ENCODE measurements at places on chromosomes 3 and 15.

DNA sequence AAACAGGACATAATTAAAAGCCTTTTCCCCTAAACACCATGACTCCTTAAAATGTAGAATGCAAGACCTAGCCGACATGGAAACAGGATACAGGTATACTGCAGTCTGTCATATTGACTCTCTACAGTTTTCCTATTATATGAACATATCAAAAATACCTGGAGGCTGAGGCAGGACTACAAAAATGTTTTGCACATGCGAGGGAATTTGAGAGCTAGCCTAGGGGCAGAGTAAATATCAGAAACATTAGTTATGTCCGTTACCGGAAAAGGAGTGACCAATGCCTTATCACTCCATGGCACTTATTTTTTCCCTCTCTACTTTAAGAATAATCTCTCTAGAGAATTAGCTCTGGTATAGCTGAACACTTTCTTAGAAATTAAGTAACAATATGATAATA lies 732.3 kb downstream of the TUSC7 start:
- DNase-seq: no peak

DNA sequence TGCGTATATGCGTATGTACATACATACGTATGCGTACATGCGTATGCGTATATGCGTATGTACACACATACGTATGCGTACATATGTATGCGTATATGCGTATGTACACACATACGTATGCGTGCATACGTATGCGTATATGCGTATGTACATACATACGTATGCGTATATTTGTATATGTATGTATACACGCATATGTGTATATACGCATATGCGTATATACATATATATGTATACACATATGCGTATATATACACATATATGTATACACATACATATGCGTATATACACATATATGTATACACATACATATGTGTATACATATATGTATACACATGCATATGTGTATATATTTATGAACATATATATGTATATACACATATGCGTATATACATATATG lies 12.1 kb downstream of the MCTP2 start:
- DNase-seq: no peak

DNA sequence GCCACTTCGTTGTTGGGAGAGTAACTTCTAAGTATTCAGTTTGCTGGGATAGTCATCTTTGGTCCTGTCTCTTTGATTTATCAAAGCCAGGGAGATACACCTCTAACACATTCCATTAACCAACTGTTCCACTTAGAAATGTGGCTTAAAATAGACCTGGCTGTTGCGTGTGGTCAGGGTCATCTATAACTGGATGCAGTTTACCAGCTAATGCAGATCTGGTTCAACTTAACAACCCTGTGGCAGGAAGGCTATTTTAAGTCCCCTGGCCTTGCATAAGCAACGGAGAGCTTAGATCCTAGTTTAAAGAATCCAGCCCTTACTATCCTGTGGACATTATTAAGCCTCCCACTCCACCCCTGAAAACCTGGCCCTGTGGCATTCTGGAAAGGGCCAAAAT lies 28.1 kb upstream of the CAPN3 start:
- no peak for DNase-seq

DNA sequence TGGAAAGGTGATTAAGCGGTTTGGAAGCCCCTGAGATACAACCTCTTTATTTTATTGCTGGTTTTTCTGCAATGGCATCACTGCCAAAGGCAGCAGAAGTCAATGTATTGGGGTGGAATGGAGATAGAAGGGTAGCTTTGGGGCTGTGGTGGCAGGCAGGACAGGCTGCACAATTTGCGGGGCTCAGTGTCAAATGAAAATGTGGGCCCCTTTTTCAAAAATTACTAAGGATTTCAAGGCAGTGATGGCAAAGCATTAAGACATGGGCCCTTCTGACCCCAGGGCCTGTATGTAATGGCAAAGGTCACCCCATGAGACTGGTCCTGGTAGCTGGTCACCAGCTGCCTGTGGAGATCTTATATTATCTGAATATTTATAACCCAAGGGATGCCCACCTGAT lies 29.3 kb upstream of the GALNT15 start:
- no peak for DNase-seq

DNA sequence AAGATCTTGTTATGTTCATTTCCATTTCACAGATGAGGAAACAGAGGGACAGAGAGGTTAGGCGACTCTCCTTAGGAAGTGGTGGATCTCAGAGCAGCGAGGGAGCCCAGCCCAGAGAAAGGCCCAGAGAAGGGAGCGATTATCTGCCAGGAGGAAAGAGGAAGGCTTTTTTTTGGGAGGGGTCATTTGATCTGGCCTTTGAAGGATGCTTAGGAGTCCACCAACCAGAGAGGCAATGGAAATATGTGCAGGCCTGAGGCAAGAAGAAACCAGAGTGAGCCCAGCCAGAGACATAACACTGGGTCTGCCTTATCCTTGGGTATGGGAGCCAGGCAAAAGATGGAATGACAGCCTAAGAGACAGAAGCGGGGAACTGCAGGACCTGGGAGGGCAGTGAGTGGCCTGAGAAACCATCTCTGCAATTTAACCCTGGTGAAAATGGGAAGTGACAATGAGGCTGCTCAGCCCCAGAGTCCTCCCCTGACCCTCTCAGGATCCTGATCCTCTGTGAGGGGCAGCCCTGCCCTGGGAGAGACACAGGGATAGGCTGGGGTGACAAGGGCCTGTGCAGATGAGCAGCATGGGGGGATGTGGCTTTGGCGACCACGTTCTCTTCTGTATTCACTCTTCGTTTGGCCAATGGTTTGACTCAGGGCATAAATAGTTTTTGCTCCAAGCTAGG lies 163.2 kb downstream of the WNT7A start:
- DNase-seq: no peak

DNA sequence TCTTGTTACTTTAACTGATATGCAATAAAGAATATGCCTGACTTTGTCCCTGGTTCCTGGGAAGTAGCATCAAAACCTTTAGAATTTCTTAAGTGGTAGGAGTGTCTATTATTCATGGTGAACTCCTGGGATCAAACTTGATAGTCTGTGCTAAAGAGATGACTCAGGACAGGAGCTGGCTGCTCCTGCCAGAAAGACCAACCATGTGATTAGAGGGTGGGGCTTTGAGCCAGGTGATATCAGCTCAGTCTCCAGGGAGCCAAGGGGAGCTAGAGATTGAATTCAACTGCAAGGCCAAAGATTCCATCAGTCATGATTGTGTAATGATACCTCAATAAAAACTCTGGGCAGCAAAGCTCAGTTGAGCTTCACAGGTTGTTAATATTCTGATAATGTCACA lies 20.6 kb upstream of the TMC3 start:
- no peak for DNase-seq

DNA sequence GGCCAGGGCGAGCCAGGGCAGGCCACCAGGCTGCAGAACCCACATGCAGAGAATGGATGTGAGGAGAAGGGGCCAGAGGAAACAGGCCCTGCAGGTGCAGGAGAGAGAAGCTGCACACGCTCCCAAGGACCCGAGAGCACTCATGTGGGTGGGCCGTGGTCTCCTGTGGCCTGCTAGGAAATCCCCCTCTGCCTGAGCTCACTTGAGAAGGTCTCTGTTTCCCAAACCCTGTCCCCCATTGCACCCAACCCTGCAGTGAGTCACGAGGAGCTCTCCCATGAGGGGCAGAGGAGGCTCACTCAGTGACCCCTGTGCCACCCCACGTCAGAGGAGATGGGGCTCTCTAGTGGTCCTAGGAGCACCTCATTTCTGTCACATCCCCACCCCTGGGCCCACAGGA lies 111.1 kb downstream of the KLF13 start:
- DNase-seq: no peak

DNA sequence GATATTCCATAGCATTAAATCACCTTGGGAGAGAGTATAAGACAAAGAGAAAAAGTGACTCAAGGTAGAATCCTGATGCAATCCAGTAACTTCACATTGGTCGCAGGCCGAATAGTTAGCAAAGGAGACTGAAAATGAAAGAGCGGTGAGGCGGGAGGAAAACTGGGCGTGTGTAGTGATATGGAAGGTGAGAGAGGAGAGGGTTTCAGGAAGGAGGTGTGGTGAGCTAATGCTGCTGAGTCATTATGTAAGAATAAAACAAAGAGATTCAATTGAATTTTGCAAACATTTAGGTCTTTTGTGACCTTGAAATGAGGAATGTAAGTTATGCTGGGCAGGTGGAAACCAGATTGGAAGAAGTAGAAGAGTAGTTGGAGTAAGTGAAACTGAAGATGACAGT lies 235.3 kb downstream of the C3orf38 start:
- DNase-seq: no peak

GRCh38 chr15:92663250-92663951 lies 7.8 kb upstream of the FAM174B start:
- no peak for DNase-seq

GRCh38 chr3:43309372-43310305 lies 23.3 kb downstream of the SNRK start:
- DNase-seq: no peak

DNA sequence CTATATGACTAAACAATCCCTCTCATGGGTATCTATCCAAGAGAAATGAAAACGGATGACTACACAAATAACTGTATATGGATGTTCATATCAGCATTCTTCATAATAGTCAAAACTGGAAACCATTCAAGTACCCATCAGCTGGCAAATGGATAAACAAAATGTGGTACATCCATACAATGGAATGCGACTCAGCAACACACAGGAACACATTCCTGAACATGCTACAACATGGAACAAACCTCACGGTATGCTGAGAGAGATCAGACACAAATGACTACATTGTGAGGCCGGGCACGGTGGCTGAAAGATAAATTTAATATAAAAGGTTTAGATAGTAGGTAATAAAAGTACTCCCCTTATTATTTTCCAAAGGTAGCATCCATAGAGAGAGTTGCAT lies 42.6 kb downstream of the CCR4 start:
- DNase-seq: no peak

DNA sequence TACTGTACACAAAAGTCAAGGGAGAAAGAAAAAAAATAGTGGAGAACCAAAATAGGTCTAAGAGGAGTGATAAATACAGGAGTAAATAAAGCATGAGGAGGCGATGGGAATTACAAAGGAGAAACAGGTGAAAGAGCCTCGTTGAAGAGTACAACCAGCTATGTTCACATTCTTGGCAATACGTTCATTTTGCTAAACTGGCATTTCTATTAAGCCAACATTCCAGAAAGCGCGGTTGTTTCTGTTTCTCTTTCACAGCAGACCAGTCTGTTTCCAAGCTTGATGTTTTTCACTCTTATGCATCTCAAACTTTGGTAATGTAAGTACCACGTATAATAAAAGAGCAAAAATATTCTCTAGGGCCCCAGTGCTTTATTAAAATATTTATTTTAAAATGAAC lies 74.5 kb downstream of the NSUN3 start:
- no peak for DNase-seq

- DNase-seq: no peak
Observed at GRCh38 chr3:16307832-16308531, 43.0 kb downstream of the OXNAD1 start.

GRCh38 chr3:73029321-73029796 lies 32.1 kb upstream of the EBLN2 start:
- no peak for DNase-seq

- DNase-seq: no peak
Observed at GRCh38 chr15:63109920-63110319, 11.7 kb upstream of the LACTB start.

DNA sequence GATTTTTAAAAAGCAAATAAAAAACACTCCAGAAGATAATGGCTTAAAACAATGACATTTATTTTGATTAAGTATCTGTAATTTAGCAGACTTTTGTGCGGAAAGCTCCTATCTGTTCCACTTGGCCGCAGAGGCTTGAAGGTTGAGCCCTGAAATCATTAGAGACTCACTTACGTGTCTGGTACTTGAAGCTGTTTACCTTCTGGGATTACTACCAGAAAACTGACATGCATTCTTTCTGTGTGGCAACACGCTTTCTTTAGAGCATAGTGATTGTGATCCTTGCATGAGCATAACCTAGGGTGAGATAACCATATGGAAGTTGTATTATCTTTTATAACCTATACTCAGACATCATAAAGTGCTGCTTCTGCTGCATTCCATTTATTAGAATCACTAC lies 298.5 kb downstream of the SI start:
- DNase-seq: no peak

DNA sequence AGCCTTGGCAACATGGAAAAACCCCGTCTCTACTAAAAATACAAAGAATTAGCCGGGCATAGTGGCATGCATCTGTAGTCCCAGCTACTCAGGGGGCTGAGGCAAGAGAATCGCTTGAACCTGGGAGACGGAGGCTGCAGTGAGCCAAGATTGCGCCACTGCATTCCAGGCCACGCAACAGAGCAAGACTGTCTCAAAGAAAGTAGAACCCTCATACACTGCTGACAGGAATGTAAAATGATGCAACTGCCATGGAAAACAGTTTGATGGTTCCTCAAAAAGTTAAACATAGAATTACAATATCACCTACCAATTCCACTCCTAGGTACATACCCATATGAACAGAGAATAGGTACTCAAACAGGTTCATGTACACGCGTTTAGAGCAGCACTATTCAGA lies 158.9 kb downstream of the TBC1D5 start:
- DNase-seq: no peak

GRCh38 chr3:51929420-51930003 lies 12.2 kb downstream of the RRP9 start:
- peak; percentile 53 for DNase-seq

DNA sequence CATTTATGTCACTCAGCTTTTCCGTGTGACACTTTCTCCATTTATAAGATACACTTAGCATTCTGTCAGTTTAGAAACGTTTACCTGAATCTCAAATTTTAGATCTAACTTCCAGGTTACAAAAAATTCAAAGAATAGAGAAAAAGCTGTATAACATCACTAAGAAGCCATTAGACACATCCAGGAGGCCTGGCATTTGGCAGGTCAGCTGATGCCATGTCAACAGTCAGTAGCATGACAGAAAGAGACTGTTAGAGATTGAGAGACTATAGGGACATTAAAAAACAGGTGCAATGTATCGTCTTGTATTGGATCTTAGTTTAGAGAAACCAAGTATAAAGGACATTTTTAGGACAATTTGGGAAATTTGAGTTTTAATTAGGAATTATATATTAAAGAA lies 53.4 kb upstream of the ATOSA start:
- DNase-seq: no peak

- DNase-seq: no peak
Observed at GRCh38 chr15:89021224-89021623, 67.0 kb upstream of the ABHD2 start.

DNA sequence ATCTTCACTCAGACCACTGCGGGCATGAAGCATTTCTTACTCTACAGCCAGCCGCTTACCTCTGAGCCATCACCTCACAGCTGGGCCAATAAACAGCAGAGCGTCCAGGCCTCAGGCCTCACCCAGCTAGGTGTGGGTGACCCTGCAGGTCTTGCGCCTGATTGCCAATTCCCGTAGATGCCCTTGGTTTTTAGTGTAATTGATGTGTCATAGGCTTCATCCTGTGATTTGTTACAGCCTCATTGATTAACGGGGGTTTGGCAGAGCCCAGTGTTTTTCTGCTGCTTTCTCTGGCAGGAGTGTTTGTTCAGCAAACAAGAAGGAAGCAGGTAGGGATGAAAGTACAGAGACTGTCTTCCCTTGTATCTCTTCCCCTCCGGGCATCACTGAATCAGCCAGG lies 49.6 kb upstream of the BNIP2 start:
- DNase-seq: no peak

- DNase-seq: no peak
Observed at GRCh38 chr15:77497942-77498361, 77.3 kb downstream of the HMG20A start.

- no peak for DNase-seq
Observed at GRCh38 chr15:39778021-39778420, 4.6 kb downstream of the FSIP1 start.

GRCh38 chr3:145953316-145953715 lies 207.7 kb downstream of the PLOD2 start:
- DNase-seq: no peak

- no peak for DNase-seq
Observed at GRCh38 chr3:188683032-188683521, 488.7 kb upstream of the TPRG1 start.
